Activated CD4-positive, alpha-beta T cell treated with anti-CD3 and anti-CD28 coated beads for 1 hour (primary cell): ENCODE measurements at places on chromosomes 12 and 14.

GRCh38 chr12:45986641-45987339, 3.6 kb downstream of the SCAF11 start:
- no peak for DNase-seq

- DNase-seq = no peak
These were observed 11.9 kb upstream of the CCND2 start for GRCh38 chr12:4261655-4262054.

DNA sequence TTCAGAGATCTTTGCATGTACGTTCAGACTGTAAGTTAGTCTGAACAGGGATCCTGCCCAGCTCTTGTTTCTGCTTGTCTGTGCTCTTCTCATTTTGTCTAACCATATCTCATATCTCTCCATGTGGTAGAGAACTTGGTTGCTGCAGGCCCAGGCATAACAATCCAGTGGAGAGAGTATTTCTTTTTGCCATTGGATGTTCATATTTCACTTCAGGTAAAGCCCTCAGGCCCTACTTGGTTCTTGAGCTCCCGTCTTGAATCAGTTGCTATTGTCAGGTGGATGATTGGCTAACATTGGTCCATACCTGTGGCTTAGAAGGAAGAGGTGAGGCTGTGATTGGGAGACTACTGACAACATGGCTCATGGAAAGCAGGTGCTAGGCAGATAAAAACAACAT, 357.7 kb upstream of the FLRT2 start:
- no peak for DNase-seq

GRCh38 chr14:62776300-62776699, 269.0 kb downstream of the KCNH5 start:
- no peak for DNase-seq

DNA sequence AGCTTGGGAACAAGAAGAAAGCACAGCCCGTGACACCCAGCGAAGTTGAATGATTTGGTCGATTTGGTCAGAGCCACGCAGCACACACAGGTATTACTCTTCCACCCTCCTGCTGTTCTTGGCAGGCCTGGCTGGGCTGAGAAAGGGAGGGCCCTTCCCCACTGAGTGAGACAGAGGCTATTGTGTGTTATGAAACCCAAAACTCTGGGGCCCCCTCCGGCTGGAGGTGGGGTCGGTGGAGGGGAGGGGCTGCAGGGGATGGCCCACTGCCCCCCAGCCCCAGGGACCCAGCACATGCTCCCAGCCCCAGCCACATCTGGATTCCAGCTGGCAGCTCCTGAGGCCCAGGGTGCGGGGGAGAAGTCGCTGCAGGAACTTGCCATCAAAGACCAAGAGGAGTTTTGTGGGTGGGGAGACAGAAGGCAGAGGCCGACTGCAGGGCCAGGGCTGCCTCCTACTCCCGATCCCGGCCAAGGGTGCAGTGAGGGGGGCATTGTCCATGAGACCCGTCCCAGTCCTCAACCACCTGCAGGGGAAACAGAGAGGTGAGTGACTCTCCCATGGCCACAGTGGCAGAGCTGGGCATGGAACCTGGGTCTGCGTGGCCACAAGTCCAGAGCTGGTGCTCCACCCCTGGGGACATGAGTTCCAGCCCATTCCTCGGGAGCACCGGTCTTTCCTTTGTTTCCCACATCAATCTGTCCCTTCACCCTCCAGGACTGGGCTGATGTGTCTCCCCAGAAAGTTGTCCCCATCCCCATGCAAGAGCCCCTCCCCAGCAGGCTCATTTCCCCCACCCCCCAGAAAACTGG, 8.7 kb downstream of the TMEM119 start:
- no peak for DNase-seq

- no peak for DNase-seq
These were observed 79.4 kb downstream of the METTL25 start for GRCh38 chr12:82437744-82438143.

- no peak for DNase-seq
These were observed 273.9 kb downstream of the ZFP36L1 start for GRCh38 chr14:68518761-68519670.

- DNase-seq = no peak
These were observed 8.6 kb upstream of the ETFBKMT start for GRCh38 chr12:31650918-31651317.
